Thoracic aorta endothelial cell (primary cell): ENCODE measurements at places on chromosomes 6 and 20. TPM values are rescaled to one million over a fixed set of nuclear protein-coding genes. Genes with fewer than 3 reads are reported as not detected.

TRIM31 gene
- not detected in 2 replicates for total RNA-seq

B3GAT2 gene
- total RNA-seq = 0.07 TPM in 1 of 2 replicates, not detected in the other

TFAP2B gene
- total RNA-seq = not detected in 2 replicates

CLDN20 gene
- not detected in 2 replicates for total RNA-seq

RARS2 gene
- 37.5 and 40.1 TPM in 2 replicates for total RNA-seq

ARHGAP40 gene
- total RNA-seq = 0.07 and 0.13 TPM in 2 replicates

CLVS2 gene
- total RNA-seq = not detected in 2 replicates

C20orf141 gene
- not detected in 2 replicates for total RNA-seq

SCRT2 gene
- total RNA-seq = not detected in 2 replicates

LBP gene
- total RNA-seq = under 0.01 TPM in 1 of 2 replicates, not detected in the other

BRPF3 gene
- 20.1 and 20.2 TPM in 2 replicates for total RNA-seq

TSPO2 gene
- not detected in 2 replicates for total RNA-seq

ATAT1 gene
- total RNA-seq = 6.0 and 6.5 TPM in 2 replicates

BPI gene
- total RNA-seq = not detected in 2 replicates

DDO gene
- 0.36 TPM in 1 of 2 replicates, not detected in the other for total RNA-seq

SLC52A3 gene
- 0.07 TPM in 1 of 2 replicates, not detected in the other for total RNA-seq

CDSN gene
- total RNA-seq = not detected in 2 replicates

BPIFA1 gene
- total RNA-seq = not detected in 2 replicates
